ENCODE measurements at places on chromosomes 7 and 10.

GRCh38 chr7:91287371-91288084 lies 23.3 kb downstream of the FZD1 start:
- DNase-seq: no peak

DNA sequence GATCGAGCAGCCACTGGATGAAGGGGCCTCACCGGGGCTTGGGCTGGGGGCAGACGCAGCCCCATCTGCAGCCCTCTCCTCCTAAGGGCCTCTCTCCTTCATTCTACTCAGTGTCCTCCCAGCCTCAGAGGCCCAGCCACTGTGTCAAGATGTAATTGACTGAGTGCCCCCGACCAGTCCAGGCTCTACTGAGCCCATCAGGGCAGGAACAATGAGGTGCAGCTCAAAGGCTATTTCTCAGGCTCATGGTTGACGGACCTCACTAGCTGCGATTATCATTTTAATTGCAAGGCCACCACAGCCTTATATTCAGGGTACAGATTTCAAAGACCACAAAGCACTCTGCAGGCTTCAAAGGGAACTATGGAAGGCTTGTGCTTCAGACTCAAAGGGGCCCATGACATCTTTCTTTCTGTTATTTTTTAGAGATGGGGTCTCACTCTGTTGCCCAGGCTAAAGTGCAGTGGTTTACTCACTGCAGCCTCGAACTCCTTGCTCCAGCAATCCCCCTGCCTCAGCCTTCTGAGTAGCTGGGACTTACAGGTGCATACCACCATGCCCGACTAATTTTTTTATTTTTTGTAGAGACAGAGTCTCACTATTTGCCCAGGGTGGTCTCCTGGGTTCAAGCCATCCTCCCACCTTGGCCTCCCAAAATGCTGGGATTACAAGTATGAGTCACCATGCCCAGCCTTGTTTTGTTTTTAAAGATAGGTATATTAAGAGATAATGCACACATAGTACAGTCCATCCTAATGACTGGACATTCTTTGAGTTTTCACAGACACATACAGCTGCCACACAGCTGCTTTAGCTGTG lies 23.7 kb downstream of the SLC29A3 start:
- DNase-seq: no peak

DNA sequence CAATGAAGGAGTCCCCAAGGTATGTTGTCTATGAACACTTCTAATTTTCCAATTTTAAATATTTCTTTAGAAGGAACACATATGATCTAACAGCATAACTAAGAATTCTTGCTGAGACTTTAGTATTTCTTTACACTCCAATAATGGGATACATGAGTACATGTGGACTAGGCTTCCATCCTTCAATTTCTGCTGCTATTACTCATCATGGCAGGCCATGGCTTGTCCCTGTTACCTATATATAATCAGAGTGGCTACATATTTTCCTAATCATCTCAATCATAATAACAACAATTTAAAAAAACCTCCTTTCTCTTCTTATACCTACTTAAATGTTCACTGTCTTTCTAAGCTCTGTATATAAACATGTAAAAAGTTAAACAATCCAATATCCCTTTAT lies 60.3 kb upstream of the TAC1 start:
- no peak for DNase-seq

GRCh38 chr7:43303740-43304241 lies 191.3 kb downstream of the HECW1 start:
- DNase-seq: no peak

GRCh38 chr7:142329062-142329790 lies 71.4 kb upstream of the PRSS58 start:
- DNase-seq: no peak
